ENCODE measurements at places on chromosomes 16 and 17. TPM values are rescaled to one million over a fixed set of nuclear protein-coding genes. Genes with fewer than 3 reads are reported as not detected.

DNA sequence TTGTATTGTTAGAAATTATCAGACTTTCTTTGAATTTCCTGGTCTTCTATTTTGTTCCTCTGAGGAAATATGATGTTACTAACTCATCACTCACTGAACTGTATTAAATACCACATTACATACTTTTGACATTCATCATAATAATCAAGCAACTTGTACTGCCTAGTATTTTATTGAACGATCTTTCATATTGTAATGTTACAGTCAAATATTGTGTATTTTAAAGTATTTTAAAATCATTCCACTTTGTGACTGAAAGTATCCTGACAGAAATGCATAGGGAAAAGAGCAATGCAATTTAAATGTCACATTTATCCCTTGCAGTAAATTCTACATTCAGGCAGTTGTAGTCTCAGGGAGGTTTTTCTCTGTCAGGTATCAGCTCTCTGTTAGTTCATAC, 1557.4 kb downstream of the CDH8 start:
- no peak for DNase-seq

- DNase-seq, result peak; percentile 37
Observed at GRCh38 chr16:86949116-86949515, 368.1 kb downstream of the C16orf95 start.

GRCh38 chr17:45396496-45397205, 36.0 kb downstream of the ARHGAP27 start:
- DNase-seq, result no peak

Gene GLOD4
- 106 TPM for polyA plus RNA-seq

GRCh38 chr16:5257462-5257861, 159.9 kb upstream of the EEF2KMT start:
- no peak for DNase-seq

DNA sequence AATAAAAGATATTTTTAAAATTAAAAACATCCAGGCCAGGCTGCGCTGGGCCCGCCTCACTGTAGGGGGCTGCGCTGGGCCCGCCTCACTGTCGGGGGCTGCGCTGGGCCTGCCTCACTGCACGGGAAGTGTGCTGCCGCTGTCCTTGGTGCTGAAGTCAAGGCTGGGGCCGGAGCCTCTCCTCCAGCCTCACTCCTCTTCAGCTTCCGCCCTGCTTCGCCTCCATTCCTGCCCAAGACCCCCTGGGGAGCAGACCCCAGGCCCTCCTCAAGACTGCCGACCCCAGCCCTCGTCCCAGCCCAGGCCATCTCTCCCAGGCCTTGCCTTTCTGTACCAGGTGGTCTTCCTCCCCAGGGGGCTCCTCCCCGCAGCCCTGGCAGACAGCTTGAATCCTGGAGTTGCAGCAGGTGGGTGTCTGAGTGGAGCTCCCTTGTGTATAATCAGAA, 26.2 kb downstream of the ENDOV start:
- peak; percentile 68 for DNase-seq

DNA sequence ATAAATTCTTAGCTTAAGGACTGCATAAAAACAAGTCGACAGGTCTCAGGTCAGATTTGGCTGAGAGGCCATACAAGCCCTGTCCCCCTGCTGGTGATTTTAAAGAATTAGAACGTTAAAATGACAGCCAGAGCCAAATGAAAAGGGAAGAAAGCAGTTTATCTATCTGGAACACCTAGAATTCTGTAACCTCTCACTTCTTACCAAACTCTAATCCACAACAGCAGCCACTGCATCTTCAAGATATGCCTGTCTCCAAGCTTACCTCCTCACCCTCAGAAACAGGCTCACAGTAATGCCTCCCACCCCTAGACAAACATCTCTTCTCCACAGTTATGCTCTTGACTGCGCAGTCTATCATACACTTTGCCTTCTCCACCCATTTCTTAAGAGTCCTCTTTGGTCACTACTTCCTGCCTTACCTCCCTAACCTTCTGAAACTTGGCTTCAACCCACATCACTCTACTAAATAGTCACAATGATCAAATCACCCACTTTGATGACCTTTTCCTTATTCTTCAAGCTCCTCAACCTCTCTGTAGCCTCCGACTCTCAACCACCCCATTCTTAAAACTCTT, 14.2 kb downstream of the ANKFY1 start:
- no peak for DNase-seq

DNA sequence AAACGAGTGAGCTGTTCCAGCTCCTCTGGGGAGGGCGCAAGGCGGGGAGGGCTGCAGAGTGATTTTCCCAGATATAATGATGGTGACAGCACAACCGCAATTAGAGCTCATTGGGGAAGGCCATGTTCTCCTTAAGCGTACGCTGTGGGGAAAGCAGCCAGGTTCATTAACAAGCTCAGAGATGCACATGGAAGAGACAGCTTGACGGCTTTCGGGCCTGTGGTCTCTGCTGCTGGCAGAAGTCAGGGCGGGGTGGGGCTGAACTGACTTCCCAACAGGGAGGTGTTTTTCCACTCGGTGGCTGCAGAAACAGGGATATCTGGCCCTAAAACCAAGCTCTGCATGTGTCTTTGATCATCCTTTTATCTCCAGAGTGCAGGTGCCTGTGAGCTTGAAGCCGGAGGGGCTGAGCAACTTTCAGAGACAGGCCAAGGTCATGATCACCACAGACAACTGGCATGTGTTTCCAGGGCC, 24.0 kb upstream of the CACNG1 start:
- no peak for DNase-seq

DNA sequence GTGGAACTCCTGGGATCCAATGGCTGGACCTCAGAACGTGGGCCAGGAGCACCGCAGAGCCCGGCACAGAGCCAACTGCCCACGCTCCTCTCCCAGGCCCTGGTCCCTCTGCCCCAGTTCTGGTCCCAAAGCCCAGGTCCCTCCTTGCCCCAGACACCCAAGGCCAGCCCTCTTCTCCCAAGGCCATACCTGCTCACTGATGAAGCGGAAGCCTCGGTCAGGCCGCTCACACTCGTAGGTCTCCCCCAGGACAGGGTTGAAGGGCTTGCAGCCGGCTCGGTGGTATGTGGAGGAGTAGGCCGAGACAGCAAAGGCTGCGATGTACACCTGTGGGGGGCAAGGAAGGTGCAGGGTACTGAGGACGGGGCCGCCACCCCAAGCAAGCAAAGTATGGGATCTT, 8.5 kb downstream of the OSBPL7 start:
- DNase-seq, result no peak

- DNase-seq, result no peak
Observed at GRCh38 chr16:48131201-48131935, 24.4 kb downstream of the ABCC12 start.

- DNase-seq, result no peak
Observed at GRCh38 chr17:9729735-9730420, 61.5 kb downstream of the DHRS7C start.

Gene MTMR4
- 11.4 TPM for polyA plus RNA-seq

DNA sequence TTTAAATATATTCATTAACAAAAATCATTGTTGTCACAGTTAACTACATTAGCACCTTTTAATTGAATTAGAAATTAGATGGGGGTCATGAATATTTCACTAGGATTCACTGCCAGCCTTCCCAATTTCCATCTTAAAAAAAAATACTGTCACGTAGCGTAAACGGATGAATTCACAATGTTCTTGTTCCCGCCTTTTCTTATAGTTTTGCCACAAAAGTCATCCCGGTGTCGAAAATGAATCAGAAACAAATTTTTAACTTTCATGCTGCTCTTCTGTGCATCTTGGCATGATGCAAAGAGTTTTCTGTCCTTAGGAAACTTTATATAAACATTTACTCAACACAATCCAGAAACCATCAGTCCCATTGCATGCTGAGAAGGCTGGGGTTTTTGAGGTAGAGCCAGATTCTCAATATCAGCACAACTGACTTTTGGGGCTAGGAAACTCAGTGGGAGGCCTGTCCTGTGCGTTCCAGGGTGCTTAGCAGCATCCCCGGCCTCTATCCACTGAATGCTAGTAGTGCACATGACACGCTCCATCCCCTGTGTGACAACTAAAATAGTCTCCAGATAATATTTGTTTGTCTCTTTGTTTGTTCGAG, 252.9 kb upstream of the XYLT1 start:
- no peak for DNase-seq

DNA sequence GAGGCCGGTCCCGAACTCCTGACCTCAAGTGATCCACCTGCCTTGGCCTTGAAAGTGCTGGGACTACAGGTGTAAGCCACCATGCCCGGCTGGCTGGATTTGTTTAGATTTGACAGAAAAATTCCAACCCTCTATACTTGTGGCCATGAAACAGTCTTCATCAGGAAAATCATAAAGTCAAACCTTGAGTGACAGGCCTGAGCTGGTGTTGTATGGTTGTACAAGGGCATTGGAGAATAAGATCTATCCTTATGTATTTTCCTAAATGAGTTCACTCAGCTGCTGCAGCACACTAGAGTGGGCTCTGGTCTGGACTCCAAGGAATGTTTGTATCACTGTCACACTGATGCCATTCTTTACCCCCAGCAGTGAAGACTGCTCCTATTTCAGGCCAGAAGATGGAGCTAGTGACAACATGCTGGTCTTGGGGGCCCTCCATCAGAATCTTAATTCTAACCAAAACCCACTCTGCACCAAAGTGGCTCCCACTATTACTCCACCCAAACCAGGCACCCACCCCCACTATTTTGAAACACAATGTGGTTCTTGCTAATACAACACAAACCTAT, 27.4 kb downstream of the SNX11 start:
- no peak for DNase-seq

Gene CMIP
- 49.0 TPM for polyA plus RNA-seq

Gene MYO19
- 16.3 TPM for polyA plus RNA-seq

Gene GJD3
- polyA plus RNA-seq, result not detected

Gene EPX
- polyA plus RNA-seq, result not detected

Gene DNAH17
- 0.74 TPM for polyA plus RNA-seq

DNA sequence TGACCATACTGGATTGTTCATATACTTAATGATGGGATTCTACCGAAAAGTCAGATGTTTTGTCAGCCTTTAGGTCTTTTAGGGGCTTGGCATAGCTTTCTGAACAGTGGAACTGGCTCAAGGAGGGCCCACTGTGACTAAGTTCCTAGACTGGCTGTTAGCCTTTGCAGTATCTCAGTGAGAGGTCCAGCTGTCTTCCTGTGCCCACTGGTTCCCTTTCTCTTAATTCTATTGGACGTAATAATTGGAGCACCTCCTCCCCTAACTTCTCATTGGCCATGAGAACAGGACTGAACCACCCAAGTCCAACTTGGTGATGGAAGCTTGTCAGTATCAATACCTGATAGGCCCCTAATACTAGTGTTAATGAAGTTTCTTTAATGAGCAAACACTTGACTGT, 13.5 kb downstream of the KPNA2 start:
- DNase-seq, result no peak

DNA sequence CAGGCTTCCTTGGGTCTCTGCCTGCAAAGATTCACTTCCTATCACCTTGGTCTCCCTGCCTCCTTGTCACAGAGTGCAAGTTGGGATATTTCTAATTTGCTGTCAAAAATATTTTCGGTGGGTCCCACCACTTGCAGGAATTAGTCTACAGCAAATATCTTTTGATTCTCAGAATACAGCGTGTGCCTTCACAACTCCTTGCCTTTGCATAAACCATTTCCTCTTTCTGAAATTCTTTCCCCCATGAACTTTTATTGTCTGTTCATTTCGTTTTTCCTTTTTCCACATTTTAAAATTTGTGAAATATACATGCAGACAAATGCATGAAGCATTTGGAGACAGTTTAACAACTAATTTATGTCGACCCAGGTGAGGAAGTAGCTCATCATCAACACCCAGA, 60.0 kb downstream of the HS3ST3B1 start:
- no peak for DNase-seq
